Muscle of arm (tissue), 14 donors: ENCODE measurements at places on chromosomes 11 and 22. TPM values are rescaled to one million over a fixed set of nuclear protein-coding genes. Genes with fewer than 3 reads are reported as not detected.

DNA sequence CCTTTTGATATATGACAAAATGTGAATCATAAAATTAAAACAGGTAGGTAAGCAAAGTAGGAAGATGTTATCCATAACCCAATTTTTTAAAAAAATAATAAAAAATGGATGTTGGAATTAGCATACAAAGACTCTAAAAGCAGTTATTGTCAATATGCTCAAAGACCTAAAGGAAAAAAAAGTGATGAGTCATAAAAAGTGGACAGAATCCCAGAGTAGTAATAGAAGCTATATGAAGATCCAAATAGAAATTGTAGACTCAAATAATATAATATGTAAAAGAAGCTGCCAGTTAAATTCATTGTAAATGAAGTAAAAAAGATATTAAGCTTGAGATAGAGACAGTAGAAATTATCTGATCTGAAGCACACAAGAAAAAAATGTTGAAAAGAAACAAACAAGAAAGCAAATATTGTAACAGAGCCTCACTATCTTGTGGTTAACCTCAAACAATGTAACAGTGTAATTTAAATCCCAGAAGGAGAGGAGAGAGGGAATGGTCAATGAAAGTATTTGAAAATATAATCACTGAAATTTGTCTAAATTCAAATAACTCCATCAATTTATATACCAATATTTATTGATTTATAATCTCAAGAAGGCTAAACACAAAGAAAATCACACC is 773.4 kb upstream of the RAG2 start:
- DNase-seq: no peak

DNA sequence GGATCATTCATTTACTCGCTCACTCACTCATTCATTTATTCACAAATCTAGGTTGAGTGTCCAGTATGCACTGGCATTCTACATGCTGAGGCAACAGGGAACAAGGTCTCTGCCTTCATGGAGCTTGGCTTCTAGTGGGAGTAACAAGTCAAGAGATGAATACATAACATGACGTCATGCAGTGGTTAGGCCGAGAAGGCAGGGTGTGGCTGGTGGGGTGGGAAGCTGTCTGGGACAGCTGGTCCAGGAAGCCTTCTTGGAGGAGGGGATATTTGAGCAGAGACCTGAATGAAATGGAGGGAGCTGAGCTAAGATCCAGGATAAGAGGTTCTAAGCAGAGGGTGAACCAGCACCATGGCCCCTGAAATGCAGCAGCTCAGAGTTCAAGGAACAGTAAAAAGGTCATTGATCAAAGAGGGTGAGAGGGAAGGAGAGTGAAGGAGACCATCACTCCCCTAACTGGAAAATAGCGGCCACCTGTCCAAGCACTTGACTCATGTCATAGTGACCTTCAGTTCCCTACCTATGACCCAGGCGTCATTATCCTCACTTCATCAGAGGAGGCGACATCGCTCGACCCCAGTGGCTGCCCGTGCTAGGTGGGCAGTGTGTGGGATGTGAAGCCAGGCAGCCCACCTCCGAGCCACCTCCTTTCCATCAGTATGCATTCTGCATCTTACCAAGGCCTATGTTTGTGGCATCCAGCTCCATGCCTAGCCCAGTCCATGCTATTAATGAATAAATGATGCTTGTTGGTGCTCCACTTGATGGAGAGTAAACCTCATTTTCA is 105.0 kb downstream of the TSPAN18 start:
- DNase-seq: no peak

- peak; percentile 59 for DNase-seq
These were observed at the start of gene BSX for GRCh38 chr11:122981388-122982264. Gene BSX, minus strand, starts transcription at chr11:122981834. Its CDS starts 163 bp downstream, at chr11:122981671.

- DNase-seq: no peak
These were observed 167.1 kb downstream of the ST3GAL4 start for GRCh38 chr11:126522606-126523005.

GRCh38 chr11:134370526-134371435 is 39.0 kb downstream of the GLB1L2 start:
- DNase-seq: no peak

DNA sequence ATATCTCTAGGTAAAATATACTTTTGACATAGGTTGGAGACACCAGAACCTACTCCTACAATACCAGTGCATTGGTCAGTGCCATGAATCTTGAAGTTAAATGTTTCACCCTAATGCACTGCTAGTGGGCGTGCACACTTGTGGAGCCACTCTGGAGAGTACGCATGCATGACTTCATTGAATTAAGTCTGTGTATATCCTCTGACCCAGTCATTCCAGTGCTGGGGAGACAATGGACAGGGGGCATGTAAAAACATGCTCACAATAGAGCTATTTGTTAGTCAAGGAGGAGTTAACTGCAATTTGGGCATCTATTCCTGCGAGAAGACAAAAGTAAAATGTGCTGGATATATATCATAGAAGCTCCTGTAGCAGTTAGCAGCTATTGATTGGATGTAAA is 335.4 kb upstream of the NCAM1 start:
- no peak for DNase-seq

Gene TPBGL
- 0.20 TPM for polyA plus RNA-seq
